ENCODE measurements at places on chromosomes 6 and 20.

DNA sequence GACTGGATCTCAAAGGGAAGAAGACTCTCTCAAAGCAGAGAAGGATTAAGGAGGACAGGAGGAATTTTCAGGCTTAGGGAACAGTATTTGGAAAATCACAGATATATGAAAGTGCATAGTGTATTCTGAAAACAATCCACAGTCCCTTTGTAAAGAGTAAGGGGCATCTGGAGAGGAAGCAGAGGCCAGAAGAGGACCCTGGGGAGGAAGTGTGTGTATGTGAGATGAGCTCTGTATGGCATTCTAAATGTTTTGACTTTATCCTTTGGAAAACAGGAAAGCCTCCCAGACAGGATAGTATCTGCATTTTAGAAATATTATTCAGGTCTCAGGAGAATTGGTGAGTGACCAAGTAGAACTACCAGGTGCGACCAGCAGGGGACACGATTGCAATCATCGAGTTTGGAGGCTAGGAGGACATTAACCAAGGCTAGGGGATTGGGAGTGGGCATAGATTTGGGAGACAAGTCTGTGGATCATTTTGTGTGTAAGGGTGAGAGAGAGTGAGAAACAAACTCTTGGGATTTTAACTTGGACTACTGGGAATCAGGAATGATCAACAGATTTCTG, 38.3 kb upstream of the FAM184A start:
- no peak for DNase-seq

GRCh38 chr6:4920914-4921410, 82.9 kb downstream of the RPP40 start:
- no peak for DNase-seq

GRCh38 chr20:64083804-64084684, at the start of gene LKAAEAR1:
Gene LKAAEAR1, minus strand, starts transcription at chr20:64084398. Its CDS starts 179 bp downstream, at chr20:64084219.
- DNase-seq = no peak

DNA sequence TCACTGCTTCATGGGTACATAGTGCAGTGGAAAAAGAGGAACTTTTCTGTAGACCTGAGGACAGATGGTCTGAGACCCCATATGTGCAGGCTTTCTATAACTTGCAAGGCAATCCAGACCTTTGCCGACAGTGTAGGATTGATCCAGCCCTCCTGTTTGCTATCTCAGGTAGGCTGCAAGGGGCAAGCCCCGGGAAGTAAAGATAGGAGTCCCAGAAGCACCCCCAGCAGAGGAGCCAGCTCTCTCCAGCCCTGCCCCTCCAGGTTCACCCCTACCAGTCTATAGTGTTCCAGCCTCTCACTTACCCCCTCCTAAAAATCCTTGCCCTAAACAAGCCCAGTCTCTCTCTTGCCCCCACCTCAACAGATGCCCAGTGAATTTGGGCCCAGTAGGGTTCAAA, 96.2 kb downstream of the FAXC start:
- DNase-seq = no peak

DNA sequence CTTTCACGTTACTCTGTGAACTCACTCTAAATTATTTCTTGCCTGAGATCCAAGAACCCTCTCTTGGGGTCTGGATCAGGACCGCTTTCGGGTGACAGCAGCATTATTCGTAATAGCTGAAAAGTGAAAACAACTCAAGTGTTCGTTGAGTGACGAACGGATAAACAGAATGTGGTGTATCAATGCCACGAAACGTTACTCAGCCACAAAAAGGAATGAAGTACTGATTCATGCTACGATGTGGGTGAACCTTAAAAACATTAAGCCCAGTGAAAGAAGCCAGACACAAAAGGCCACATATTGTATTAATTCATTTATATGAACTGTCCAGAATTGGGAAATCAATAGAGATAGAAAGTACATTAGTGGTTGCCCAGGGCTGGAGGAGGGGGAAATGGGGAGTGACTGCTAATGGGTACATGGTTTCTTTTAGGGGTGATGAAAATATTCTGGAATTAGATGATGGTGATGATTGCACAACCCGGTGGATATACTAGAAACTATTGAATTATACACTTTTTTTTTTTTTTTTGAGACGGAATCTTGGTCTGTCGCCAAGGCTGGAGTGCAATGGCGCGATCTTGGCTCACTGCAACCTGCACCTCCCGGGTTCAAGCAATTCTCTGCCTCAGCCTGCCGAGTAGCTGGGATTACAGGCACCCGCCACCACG, 8.4 kb downstream of the PTGIS start:
- DNase-seq = no peak

GRCh38 chr6:91716361-91716760, 1129.5 kb upstream of the MAP3K7 start:
- DNase-seq = no peak

DNA sequence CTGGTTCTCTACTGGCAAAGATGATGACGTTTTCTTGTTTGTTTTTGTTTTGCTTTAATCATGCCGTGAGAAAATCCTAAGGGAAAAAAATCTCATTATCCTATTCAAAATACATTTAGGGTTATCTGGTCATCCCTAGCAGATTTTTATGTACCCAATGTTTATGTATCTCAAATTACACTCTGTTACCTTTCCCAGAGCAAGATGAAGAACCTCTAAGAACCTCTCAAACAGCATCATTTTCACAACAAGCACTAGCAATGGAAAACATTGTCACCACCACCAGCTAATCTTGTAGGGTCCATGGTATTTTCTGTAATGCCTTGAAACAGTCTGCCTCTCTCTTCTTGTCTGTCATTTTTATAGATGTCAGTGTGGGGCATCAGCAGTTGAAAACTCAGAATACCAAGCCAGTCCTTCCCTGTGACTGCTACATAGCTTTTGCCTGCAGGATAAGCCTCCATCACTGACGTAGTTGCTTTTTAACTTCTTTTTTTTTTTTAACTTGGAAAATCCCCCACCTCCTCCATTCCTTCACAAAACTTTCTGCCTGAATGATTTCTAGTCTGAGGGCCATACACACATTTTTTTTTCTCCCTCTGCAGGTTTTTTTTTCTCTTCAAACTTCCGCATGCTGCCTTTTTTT, 2.4 kb upstream of the SNAP25 start:
- DNase-seq = peak; percentile 8

- no peak for DNase-seq
Measured at GRCh38 chr20:36180323-36180722, 25.8 kb downstream of the EPB41L1 start.

DNA sequence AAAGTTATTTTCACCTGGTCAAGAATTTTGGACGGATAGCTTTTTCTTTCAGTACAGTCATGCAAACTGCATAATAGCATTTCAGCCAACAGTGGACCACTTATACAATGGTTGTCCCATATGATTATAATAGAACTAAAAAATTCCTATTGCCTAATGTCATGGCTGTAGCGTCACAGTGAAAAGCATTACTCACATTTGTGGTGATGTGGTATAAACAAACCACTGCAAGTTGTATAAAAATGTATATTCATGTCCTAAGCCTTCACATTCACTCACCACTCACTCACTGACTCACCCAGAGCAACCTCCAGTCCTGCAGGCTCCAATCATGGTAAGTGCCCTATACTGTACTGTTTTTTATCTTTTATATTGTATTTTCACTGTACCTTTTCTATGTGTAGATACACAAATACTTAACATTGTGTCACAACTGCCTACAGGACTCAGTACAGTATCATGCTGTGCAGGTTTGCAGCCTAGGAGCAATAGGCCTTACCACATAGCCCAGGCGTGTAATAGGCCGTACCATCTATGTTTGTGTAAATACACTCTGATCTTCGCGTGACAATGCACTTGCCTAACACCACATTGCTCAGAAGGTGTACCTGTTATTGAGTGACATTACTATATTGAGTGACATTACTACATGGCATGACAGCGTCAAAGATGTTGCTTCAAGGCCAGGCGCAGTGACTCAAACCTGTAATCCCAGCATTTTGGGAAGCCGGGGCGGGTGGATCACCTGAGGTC, 17.9 kb downstream of the ABHD12 start:
- DNase-seq = no peak

DNA sequence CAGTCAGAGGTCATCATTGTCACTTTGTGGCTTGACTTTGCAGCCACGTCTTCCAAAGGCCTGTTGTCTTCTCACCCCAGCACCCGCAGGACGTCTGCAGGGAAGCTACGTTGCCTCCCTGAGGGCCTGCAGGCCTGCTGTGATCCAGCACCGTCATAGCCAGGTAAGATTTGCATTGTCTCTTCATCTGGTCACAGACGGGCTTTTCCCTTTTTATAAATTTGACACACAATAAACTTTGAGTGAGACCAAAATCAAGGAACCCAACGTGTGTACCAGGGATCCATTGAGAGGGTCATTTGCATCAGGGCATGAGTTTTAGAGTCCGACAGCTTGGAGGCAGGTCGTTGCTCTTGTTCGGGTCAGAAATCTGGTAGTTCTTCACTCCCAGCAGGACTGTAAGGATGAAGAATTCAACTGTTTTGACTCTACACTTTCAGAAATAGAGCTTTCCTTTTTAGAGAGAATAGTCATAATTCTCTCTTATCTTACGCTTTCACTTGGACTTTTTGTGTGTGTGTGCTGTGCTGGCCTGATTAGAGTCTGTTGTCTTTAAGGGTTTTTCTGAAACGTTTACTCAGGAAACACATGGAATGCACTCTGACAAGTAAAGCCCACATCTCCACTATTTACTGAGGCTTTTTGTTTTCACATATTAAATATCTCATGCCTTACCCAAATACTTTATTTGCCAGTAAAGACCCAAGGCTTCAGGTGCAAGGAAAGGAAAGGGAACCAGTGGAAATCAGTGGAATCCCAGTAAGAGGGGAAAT, 177.2 kb upstream of the TAB2 start:
- no peak for DNase-seq

- peak; percentile 30 for DNase-seq
Measured at GRCh38 chr6:154448448-154449096, 61.9 kb downstream of the CNKSR3 start.

GRCh38 chr6:125918681-125919566, 37.6 kb upstream of the HINT3 start:
- peak; percentile 88 for DNase-seq

GRCh38 chr20:46330831-46331371, 22.6 kb upstream of the CDH22 start:
- DNase-seq = no peak

DNA sequence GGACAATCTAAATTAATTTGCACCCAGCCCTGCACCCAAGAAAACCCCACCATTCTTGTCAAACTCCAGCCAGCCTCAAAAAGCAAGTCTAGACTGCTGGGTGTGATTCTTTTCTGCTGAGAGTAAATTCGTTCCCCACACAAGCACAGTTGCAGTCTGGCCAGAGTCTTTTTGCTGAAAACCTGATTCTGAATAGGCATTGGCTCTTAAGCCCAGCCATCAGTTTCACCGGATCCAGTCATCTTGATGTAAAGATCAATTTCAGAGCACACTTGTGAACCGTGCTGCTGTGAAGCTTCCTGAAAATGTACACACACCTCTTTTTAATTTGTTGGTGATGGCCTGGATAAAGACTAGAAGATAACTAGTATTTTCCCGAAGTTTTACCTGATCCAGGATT, 159.4 kb upstream of the GGTLC1 start:
- no peak for DNase-seq

DNA sequence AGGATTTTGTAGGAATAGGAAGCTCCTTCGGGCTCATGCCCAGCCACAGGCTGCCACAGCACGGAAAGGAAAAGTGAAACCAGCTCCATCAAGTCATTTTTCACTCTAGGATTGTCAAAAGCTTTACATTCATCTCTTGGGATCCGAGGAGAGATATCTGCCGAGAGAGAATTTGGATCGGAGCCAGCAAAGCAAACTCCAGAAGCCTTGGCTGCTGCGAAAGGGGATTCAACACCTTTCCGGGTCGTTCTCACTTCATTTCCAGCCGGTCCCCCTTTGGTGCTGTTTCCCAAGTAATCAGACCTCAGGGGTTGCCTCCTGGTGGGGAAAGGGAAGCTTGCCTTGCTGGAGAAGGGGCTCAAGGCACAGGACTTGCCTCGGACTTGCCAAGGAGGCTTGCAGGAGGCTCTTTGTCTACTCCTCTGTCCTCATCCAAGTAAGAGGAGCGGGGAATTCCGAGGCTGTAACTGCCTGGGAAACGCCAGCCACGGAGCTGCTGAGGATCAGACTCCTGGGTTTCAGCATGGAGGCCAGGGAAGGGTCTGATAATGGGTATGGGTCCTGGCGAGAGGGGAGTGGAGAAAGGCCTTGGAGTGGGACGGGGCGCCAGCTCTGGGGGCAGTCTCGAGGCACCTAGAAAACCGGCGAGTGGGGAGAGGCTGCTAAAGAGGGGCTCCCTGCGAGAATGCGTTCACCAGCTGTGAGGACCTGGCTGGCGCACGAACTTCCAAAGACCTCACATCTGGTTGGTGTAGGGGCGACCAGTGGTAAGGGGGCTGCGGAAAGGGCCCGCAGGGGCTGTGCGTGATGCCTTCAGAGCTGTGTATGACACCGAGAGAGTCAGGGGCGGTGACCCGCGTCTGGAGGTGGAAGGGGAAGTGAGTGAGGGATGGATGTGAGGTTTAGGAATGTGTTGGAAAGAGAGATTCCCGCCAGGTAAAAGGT, 702 bp downstream of the ETV7 start:
- DNase-seq = peak; percentile 54

- peak; percentile 90 for DNase-seq
Measured at GRCh38 chr6:37171970-37172812, 2.2 kb downstream of the PIM1 start.

DNA sequence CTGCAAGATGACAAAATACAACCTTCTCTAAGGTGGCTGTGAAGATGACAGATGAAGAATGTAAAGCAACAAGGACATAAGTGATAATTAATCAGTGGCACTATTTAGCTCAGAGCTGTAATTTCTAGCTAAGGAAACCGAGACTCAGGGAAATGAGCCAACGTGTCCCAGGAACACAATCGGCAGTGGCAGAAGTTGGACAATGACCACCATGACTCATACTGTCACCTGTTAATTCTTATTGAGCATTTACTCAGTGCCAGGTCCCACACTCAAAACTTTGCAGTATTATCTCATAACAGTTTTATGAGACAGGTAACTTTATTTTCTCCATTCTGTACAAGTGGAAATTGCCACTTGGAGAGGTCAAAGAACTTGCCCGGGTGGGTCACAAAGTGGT, 55.8 kb downstream of the LAMA4 start:
- no peak for DNase-seq

- no peak for DNase-seq
Measured at GRCh38 chr6:7175462-7175861, 67.7 kb downstream of the RREB1 start.

- DNase-seq = no peak
Measured at GRCh38 chr6:24694198-24694597, 24.8 kb downstream of the C6orf62 start.

DNA sequence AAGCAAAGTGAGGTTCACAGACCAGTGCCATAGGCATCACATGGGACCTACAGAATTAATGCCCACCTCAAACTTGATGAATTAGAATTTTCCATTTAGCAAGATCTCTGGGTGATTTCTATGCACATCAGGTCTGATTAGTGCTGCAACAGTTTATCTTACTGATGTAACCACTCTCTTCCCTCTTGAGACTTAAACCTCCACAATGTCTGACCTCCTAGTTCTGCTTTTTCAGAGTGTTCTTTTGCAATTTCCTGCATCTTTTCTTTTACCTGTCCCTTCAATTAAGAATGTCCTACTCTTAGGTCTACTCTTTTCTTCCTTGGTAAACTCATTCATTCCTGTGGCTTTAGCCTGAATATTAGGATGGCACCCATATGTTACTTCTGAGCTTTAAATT, 615.3 kb downstream of the TFAP2A start:
- DNase-seq = no peak

- DNase-seq = no peak
Measured at GRCh38 chr20:47785311-47785853, at the start of gene SULF2. Gene SULF2, minus strand, starts transcription at chr20:47785481. Its CDS starts 28,118 bp downstream, at chr20:47757363.

Data from NCI-H2029 (cell line).